ENCODE measurements at places on chromosomes 6 and 20.

GRCh38 chr6:40819182-40819834, 219.7 kb downstream of the UNC5CL start:
- no peak for DNase-seq

DNA sequence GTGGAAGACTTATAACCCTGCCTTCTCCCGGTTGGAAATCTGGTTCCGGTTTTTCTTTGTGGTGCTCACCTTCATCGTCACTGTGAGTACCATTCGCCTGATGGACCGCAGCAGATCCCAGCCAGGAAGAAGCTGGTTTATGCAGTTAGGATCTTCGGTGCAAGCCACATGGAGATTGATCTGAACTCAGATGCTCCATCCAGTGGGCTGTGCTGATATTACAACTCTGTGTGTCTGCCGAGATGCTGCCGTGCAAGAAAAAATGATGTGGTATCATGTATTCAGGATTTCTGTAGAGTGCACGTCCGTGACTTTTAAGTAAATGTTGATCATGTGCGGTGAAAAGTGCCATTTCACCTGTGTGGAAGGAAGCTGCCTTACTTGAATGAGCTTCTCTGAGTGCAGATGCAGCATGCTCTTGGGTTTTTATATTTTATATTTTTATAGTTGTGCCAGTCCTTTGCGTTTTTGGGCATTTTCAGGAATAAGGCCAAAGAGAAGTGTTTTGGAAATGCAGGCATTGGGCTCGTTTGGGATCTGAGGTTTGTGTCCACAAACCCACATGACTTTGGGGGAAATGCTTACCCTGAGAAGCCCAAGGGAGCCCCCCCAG, 39.2 kb downstream of the DYNLT1 start:
- DNase-seq, result peak; percentile 49

DNA sequence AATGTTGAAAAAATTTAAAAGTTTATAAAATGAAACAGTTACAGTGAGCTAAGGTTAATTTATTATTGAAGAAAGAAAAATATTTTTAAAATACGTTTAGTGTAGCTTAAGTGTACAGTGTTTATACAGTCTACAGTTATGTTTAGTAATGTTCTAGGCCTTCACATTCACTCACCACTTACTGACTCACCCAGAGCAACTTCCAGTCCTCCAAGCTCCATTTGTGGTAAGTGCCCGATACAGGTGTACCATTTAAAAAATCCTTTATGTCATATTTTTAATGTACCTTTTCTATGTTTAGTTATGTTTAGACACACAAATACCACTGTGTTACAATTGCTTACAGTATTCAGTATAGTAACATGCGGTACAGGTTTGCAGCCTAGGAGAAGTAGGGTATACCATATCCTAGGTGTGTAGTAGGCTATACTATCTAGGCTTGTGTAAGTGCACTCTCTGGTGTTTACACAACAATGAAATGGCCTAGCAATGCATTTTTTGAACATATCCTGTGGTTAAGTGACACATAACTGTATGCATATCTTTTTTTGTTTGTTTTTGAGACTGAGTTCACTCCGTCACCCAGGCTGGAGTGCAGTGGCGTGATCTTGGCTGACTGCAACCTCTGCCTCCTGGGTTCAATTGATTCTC, 26.3 kb downstream of the FLRT3 start:
- no peak for DNase-seq

DNA sequence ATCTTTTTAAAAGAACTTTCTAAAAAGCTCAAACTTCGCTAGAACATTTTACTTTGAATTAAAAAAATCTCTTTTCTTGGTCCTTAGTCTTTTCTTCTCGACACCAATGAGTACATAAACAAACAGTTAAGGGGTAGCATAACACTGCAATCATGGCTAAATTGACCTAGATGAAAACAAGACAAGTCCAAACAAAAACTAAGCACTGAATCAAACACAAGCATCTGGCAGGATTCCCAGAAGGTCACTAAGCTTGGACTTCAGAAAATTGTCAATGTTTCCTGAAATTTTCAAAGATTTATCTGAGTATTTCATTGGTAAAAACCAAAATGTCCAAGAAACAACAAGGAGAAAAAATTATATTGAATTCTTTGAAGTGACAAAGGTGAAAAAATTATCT, 5.0 kb downstream of the COL21A1 start:
- DNase-seq, result no peak

GRCh38 chr20:53434662-53435061, 159.0 kb downstream of the ZNF217 start:
- no peak for DNase-seq

- DNase-seq, result no peak
Observed at GRCh38 chr6:165456286-165456685, 146.9 kb upstream of the C6orf118 start.

DNA sequence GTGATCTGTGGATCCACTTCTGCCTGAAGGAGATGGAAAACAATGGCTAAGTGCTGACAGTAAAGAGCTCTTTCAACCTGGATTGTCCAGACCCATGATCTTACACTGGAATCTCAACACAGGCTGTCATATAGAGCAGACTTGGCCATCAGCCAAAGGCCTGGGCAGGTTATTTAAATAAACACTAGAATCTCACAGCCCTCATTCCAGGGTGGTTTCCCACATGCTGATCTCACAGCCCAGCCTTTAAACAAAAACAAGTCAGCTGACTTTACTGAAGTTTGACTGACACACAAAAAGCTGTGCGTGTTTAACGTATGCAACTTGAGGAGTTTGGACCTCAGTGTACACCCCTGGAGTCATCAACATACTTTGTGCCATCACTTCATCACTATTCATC, 28.4 kb downstream of the SYNDIG1 start:
- DNase-seq, result no peak

DNA sequence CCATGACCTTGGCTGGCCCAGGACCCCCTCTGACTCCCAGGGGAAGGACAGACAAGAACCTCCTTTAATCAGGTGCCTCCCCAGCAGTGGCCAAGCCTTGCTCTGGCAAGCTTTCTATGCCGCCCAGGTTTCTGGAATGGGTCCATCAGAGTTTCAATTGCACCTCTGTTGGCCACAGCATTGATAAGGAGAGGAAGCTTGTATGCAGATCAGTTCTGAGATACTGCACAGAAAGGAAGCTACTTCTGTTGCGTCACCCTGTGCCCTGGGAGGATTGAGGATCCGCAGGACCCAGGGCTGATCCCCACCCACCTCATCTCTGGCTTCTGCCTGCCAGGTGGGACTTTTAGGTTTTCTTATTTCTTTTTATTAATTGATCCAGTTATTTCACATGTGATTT, 167.2 kb downstream of the TFAP2C start:
- DNase-seq, result no peak

DNA sequence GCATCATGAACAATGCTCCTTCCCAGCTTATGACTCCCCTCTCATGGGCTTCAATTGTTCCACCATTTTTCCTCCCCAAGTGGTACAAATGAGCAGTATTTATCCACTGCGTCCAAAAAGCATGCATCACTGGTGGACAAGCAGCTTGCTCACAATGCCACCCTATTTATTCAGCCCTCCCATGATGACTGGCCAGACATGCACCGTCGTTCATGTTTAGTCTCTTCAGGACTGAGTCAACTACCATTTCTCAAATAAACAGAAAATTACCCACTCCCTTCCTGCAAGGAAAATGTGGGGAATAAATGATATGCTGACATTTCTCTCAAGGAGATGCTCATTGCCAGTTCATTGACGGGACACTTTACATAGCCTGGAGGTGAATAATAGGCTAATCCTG, 300.4 kb downstream of the C6orf118 start:
- DNase-seq, result no peak

All from left hindlimb (tissue), 1 donor.